ENCODE measurements at places on chromosomes 5 and 9. TPM values are rescaled to one million over a fixed set of nuclear protein-coding genes. Genes with fewer than 3 reads are reported as not detected.

DNA sequence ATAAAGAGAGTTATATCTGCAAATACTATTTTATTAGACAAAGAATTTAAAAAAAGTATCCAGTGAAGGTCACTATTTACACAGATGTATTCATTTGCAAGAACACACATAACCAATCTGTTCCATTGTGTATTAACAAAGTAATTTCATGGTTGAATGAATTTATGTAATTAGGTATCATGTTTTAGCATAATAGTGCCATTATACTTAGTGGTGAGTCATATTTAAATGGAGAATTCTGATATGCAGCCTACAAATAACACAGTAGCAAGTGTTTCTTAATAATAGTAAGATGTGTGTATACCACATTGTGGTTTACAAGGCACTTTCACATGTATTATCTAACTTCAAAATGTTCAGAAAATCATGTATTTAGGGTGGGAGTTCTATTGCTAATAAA is 1028.5 kb upstream of the ACO1 start:
- H3K36me3 ChIP-seq, result no peaks in the 10 kb centered on the region
- no peaks in the 10 kb centered on the region for H3K27me3 ChIP-seq
- DNase-seq, result no peak
- no peaks in the 10 kb centered on the region for H3K4me1 ChIP-seq
- H3K27ac ChIP-seq, result no peak overlapping the region

DNA sequence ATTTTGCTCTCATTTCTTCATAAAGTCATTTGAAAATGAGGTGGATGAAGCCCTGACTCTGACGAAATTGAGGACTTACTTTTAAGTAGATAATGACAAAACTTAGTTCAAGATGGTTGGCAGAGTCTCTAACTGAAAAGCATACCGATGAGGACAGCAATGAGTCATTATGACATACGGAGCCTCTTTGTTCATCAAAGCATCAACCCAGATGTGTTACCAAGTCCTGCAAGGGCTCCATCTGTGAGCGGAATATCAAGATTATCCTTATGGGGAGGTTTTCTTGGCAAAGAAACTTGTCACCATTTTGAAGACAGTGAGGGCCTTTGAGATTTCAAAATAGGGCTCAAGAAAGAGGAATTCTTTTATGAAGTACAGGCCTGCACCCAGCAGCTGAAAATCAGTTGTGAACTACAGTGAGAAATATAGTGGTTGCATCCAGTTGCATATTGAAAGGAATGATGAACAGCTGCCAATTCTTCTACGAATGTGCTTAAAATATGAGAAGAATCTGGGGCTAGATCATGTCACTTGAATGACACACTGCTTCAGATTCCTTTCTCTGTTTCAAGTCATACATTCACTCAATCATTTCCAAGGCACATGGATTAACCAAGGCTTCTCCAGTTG is 86.6 kb upstream of the SLC24A2 start:
- H3K4me1 ChIP-seq, result no peaks in the 10 kb centered on the region
- no peak overlapping the region for H3K27ac ChIP-seq
- no peaks in the 10 kb centered on the region for H3K36me3 ChIP-seq
- no peaks in the 10 kb centered on the region for H3K27me3 ChIP-seq
- no peak for DNase-seq
- no peak overlapping the region for H3K4me3 ChIP-seq

- peak; percentile 51 for DNase-seq
- H3K4me1 ChIP-seq, result peaks cover 44% of the 10 kb centered on the region
- H3K27ac ChIP-seq, result peak overlapping the region; percentile 96
Observed at GRCh38 chr9:33445389-33446239, 1.8 kb downstream of the AQP3 start.

- H3K27ac ChIP-seq, result peak within 1 kb of the TSS; percentile 88
- no peaks in the 10 kb centered on the region for H3K36me3 ChIP-seq
- H3K27me3 ChIP-seq, result no peaks in the 10 kb centered on the region
- DNase-seq, result peak; percentile 87
- H3K4me3 ChIP-seq, result peak within 1 kb of the TSS; percentile 79
- H3K4me1 ChIP-seq, result no peaks in the 10 kb centered on the region
Observed at GRCh38 chr9:89604729-89605464, at the start of gene GADD45G. GADD45G (plus strand) TSS chr9:89605012; CDS start chr9:89605122, 110 bp downstream.

GRCh38 chr5:82234885-82235284 is 43.3 kb downstream of the RPS23 start:
- no peaks in the 10 kb centered on the region for H3K27me3 ChIP-seq
- no peak overlapping the region for H3K4me3 ChIP-seq
- no peak for DNase-seq

DNA sequence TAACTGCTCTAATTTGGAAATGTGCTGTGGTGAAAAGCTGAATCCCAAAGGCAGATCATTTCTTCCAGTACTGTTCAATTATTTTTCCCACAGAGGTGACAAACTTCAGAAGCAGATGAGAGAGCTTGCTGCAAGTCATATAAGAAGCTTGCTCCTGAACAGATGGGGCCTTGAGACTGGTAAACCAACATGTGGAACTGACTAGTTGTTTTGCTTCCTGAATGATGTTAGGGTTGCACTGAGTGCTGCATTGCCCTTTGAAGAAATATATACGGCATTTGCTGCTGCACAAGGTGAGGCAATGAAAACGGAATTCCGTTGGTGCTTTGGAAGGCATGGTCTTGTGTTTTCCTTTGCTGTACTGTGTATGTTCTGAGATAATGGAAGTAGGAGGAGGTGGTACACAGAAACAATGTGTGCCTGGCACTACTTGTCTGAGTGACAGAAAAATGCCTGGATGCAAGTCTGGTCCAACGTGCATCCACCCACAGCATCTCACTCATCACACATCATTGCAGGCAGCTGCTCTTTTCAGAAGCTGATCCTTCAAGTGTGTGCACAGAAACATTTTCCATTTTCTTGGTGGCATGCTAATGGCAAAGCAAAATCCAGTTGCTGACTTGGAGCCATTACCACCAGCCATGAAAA is 76.9 kb downstream of the ANKH start:
- no peaks in the 10 kb centered on the region for H3K27me3 ChIP-seq
- no peaks in the 10 kb centered on the region for H3K4me1 ChIP-seq
- H3K27ac ChIP-seq, result no peak overlapping the region

- H3K36me3 ChIP-seq, result no peaks in the 10 kb centered on the region
Observed at GRCh38 chr5:501105-501830, 23.0 kb downstream of the SLC9A3 start.

GRCh38 chr5:135304352-135305221 is 94.4 kb downstream of the MACROH2A1 start:
- DNase-seq, result no peak
- no peaks in the 10 kb centered on the region for H3K4me1 ChIP-seq
- no peaks in the 10 kb centered on the region for H3K27me3 ChIP-seq
- H3K36me3 ChIP-seq, result no peaks in the 10 kb centered on the region
- H3K27ac ChIP-seq, result no peak overlapping the region

DNA sequence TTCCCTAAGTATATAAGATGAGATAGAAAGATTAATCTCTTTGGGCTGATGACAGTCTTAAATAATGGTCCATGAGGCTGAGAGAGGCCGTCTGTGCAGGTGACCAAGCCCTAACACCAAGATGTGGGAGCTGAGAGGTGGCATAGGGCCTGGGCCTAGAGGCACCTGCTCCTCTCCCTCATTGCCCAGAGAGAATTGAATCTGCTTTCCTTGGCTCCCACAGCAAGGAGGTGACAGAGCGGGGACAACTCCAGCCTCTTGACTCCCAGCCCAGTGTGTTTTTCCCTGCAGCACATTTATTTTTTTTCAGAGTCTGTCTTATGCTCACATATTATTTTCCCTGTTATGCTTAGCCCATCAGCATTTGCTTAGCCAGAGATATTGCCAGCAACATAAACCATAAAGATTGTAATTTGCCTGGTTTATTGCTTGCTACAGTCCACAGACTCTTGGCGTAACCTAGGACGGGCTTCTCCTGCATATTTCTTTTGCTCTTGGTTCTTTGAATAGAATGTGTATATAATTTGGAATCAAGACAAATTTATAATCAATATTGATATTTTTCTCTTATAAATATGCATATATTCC is 105.6 kb downstream of the NTRK2 start:
- DNase-seq, result no peak
- no peaks in the 10 kb centered on the region for H3K27me3 ChIP-seq
- no peaks in the 10 kb centered on the region for H3K4me1 ChIP-seq
- H3K36me3 ChIP-seq, result no peaks in the 10 kb centered on the region

DNA sequence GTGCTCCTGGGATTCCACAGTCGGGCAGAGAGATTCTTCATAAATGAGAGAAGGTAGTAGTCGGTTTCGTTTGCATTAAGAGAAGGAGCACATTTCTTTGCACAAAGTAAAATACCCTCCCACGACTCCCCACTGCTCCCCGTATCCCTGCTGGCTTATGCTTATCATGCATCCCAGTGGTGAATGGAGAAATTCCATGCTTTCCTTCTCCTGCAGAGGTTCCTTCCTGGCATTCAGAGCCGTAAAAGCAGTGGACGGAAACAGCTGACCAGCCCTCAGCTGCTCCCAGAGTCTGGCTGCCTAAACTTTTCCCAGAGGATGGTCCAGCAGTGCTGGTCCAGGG is 93.1 kb downstream of the C9orf152 start:
- no peaks in the 10 kb centered on the region for H3K4me1 ChIP-seq
- no peaks in the 10 kb centered on the region for H3K36me3 ChIP-seq
- no peak for DNase-seq

The PCDHB14 gene
- total RNA-seq, result 0.42 TPM

The PTPN3 gene
- 6.3 TPM for total RNA-seq
